Uterus (tissue), 4 donors: ENCODE measurements at places on chromosomes 11 and 22.

DNA sequence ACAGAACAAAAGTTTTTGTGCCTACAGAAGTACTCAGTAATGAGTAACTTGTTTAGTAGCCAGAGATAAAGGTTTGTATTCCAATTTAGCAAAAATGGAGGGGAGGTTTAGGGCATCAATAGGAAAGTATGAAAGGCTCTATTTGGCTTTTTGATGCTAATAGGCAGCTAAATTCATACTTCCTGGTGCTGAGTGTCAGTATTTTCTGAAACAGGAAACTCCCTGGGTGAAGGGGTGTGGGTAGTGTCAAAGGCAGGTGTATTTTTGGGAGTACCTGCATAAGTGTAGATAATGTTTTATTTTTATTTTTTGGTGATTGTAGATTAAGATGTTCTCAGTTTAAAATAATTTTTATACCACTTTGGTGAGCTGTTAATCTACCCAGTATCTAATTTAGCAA lies 29.3 kb upstream of the MMP7 start:
- DNase-seq = no peak

DNA sequence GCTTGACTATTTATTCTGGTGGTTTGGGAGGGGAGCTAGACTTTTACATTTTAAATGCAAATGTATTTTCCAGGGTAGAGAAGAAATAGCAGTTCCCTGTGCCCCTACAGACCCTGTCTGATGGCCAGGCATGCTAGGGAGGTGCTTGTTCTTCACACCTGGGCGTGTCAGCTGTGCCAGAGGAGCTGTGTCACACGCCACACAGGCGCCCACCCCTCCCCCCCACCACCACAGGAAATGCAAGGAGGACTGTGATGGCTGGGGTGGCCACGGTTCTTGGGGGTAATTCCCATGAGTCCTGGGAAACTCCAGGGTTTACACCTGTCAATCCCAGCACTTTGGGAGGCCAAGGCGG lies 82.2 kb downstream of the FLI1 start:
- no peak for DNase-seq

DNA sequence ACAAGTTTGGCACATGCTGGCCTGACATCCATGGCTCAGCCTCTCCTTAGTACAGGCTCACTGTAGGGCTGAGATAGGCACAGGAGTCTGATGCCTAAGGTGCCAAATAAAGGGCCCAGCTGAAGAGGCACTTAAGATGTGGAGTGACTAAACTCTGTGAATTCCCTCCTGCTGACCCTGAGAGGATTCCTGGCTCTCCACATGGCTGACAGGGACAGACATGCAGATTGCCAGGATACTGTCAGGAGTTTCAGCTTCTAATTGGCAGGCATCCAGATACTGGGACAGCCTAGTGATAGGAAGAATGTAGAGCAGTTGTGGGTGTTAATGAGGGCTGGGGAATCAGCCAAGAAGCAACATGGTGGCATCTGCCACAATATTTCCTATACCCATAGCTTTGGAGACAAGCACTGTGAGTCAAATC lies 558.7 kb downstream of the INSC start:
- no peak for DNase-seq

DNA sequence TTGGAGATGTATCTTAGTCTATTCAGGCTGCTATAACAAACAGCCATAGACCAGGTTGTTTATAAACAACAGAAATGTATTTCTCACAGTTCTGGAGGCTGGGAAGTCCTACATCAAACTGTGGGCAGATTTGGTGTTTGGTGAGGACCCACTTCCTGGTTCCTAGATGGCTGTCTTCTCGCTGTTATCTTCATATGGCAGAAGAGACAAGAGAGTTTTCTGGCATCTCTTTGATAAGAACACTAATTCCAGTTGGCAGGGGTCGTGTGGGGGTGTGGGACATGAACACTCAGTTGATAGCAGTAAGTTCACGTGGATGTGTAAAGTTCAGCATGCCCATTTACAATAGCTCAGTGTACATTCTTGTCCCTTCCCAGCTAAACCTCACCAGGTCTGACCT lies 41.3 kb upstream of the HMGXB4 start:
- DNase-seq = no peak

DNA sequence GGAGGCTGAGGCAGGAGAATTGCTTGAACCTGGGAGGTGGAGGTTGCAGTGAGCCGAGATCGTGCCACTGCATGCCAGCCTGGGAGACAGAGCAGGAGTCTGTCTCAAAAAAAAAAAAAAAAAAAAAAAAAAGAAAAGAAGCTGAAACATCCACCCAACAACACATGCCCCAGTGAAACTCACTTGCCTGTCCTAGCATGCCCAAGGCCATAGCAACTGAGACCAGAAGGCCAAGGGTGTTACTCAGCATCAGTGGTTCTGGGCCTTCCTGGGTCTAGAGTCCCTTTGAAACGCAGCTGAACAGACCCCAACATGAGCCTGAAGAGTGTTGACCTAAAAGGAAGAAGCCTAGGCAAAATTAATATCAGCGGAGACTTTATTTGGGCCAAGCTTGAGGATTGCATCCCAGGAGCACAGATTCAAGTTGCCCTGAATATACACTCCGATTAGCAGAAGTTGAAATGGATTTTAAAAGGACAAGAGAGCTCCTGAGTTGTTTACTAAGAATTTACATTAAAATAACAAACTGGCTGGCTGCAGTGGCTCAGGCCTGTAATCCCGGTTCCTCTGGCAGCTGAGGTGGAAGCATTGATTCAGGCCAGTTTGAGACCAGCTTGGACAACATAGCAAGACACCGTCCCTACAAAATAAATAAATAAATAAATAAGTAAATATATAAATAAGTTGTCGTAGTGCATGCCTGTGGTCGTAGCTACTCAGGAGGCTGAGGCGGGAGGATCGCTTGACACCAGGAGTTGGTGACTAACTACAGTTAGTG lies 7.0 kb downstream of the PRDX5 start:
- no peak for DNase-seq

DNA sequence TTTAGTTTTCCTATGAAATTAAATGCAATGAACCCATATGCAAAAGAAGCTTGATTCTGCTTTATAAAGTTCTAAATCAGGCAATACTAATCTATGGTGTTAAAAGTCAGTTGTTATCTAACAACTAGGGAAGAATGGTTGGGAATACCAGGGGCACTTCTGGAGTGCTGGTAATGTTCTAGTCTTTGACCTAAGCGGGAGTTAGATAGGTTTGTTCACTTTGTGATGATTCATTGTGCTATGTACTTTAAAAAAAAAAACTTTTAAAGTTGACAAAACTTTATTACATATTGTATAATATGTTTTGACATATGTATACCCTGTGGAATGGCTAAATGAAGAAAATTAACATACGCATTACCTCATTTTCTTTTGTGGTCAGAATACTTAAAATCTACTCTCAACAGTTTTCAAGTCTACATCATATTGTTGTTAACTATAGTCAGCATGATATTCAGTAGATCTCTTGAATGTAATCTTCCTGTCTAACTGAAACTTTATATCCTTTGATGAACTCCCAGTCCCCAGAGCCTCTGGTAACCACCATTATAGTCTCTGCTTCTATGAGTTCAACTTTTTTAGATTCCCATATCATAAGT lies 39.2 kb downstream of the BIRC2 start:
- no peak for DNase-seq

DNA sequence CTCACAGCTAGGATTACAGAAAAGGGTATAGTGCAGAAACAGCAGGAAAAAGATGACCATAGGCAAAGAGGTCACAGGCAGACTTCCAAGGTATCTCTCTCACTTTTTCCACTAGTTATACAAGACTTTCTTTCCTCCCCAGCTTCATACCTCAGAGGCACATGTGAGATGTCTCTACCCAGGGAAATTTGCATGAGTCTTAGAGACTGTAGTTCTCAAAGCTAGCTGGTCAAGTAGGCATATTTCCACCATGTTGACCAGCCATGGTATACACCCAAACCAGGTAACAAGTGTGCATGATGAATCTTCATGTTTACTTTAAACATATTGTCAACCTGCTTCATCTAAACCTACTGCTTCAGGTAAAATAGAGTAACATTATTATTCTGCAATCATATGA lies 27.9 kb downstream of the PRMT3 start:
- no peak for DNase-seq

DNA sequence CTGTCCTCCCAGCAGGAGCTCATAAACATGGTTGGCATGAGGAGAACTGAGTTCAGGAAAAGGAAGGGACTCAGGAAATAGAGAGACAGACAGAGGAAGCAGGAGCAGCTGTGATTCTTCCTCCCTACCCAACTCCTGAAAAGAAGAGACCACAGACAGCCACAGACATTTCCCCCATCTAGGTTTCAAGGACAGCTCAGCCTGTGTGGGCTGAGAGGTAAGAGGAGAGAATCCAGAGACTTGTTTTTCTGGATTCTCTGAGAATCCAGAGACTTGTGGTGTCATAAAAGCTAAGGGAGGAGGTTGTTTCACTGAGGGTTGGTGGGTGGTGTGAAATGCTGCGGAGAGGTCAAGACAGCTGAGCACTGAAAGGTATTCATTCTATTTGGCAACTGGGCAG lies 19.0 kb upstream of the STK33 start:
- DNase-seq = no peak

DNA sequence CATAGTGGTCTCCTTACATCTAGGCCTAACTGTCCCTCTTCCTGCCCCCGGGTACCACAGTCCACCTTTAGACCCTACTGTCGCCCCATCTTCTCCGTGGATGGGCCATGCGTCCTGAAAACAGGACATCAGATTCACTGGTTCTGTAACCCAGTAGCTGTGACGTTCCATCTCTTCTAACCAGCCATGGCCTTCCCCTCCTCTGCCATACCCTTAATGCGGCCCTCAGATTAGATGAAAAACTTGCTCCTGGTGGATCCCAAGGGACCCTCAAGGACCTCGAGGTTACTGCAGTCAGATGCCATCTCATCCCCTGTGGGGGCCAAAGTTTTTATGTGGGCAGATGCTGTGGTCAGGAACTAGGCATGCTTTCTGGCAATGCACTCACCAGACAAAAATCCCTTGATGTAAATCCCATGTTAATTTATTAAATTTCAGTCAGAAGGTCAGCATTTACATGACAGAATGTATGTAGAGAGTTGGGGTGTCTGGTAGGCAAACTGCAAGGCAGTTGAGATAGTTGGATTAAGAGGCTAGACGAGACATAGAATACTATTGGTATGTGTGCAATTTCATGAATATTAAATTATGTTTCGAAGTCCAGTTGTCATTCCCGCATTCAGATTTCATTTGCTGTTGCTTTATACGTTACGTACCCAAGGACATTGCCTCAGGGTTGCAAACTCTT lies 64.3 kb downstream of the WNT11 start:
- no peak for DNase-seq

- no peak for DNase-seq
These were observed 32.4 kb upstream of the KCNA4 start for GRCh38 chr11:30049214-30049613.

- no peak for DNase-seq
These were observed 23.5 kb upstream of the BLID start for GRCh38 chr11:122139595-122139866.

DNA sequence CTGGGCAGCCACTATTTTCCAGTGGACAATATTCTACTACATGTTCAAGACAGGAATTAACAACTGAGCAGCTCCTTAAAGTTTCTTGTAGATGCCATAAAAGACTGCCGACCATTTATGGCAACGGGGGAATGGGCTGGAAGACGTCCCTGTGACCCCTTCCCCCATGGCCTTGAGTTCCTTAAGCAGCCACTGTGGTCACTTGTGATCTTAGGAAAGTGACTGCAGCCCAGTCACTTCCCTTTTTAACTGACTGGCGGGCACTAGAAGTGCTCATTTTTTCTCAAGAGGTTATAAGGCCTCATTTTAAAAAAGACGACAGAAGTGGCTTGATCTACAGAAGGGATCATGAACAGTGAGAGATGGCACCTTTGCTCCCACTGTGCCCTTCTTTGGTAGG lies 153.2 kb upstream of the NARS2 start:
- DNase-seq = no peak

DNA sequence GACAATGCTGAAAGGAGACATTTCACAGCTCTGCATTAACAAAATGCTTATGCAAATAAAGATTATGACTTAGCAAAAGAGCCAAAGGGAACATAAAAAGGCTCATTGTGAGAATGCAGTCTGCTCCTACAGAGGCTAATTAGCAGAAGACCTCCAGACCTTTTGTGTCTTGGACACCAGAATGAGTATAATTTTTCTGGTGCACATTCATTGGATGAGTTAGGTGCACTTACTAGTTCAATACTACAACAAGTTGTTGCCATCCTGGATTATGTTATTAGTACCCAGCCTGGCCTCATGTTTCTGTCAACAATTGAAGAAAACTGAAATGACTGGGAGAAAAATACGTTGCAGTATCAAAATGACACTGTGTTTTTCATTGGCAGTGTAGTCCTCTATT lies 613.2 kb upstream of the CHORDC1 start:
- DNase-seq = no peak

DNA sequence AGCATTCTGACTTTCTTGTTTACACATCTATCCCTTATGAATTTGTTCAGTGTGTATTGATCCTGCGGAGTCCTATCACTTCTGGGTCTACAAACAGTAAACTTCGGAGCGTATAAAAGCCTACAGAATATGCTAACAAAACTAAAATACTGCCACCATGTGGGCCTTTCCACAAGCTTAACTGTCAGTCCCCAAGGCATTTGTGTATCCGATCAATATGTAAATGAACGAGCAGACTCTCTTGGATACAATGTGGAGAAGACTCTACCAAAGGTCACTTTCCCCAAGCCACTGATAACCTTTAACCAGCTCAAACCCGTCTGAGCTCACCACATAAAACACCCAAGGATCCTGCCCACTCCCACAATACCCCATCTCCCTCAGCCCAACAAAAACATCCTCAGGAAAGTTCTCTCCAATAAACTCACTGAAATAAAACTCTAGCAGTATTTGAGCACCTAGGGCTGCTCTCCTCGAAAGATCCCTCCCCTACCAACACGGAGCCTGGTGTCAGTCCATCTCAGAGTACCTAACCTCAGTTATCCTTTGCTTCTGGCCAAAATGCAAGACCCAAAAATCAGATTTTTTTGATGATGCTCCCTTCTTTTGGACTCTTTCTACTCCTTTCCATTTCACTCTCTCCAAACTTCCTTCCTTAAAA lies 17.8 kb downstream of the ADA2 start:
- DNase-seq = no peak

DNA sequence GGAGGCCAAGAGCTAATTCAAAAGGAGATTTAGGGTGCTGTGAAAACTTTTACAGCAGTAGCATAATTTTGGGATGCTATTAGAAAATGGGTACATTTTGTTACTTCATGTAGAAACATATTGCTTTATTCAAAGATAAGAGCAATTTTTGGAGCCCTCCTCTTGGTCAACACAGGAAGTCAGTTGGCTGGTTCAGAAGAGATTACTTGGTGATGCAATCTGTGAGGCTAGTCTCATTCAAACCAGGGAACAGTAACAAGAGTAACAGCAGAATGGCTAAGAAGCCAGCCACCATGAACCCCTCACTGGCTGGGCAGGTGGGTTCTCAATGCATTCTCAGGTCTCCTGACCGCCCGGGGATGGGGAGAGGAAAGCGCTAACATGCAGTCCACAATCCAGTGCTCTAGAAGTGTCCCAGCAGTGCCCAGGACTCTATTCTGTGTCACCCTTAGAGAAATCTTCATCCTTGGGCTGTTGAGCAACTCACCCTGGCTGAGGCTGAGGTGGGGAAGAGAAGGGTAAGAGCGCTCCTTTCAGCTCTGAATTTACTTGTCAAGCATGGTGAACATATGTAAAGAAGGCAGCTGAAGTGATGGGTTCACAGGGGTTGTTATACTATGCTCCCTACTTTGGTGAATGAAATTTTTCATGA lies 262.2 kb upstream of the UBASH3B start:
- no peak for DNase-seq

- no peak for DNase-seq
These were observed 69.2 kb upstream of the INCENP start for GRCh38 chr11:62054484-62055121.
